NAMALWA (cell line): ENCODE measurements at places on chromosomes 4 and X.

- DNase-seq = no peak
These were observed 26.4 kb downstream of the MORC4 start for GRCh38 chrX:106973433-106974149.

GRCh38 chr4:53552711-53553110, 38.6 kb downstream of the LNX1 start:
- no peak for DNase-seq

DNA sequence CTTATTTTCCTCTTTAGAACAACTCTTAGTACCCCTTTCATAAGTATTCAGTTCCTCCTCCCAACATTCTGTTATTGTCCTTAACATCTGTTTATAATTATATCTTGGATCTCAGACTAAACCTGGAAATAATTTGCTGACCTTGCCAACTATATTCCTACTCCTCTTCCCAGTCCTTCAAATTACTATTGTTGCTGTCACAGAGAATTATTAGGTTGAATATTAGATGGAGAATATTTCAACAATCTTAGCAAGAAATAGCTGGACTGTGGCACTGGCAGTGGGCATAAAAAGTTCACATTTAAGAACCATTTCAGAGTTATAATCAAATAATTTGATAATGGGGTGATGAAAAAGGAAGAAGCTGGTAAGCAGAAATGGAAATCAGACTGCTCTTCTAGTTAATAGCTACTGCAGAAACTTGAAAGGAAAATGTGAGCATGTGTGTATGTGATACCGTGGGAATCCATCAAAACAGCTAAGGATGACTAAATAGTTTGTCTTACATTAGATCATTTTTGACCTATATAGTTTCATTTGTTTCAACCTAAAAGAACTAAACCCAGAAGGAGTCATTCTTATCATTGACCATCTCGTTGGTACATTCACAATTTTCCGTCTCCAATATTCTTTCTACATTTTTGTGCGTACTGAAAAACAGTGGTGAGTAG, 43.3 kb upstream of the PRDM8 start:
- no peak for DNase-seq

DNA sequence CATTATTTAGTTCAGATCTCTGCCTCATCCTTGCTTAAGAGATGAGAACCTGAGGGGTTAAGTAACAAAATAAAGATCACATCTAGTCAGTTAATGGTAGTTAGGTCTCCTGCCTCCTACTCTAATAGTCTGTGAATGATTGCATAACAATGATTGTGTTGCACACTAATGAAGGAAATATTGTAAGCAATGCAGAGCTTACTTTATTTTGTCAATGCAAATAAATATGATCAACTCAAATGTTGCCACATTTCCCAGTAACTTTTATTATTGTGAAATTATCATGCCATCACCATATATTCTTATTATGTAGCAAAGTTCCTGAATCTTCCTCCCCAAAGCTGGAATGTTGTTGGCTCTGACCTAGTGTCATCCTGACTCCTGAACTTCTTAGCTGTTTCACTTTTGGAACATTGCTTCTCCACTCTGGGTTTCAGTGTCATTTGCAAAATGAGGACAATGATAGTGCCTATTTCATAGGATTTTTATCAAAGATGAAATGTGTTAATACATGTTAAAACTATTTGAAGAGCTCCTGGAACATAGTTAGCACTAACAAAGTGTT, 17.0 kb upstream of the GABRA4 start:
- DNase-seq = no peak

GRCh38 chrX:89033723-89034122, 286.7 kb downstream of the CPXCR1 start:
- no peak for DNase-seq

GRCh38 chrX:122134291-122134690, 1049.8 kb upstream of the GRIA3 start:
- no peak for DNase-seq

- DNase-seq = no peak
These were observed 26.2 kb upstream of the MXD4 start for GRCh38 chr4:2288051-2288541.

- peak; percentile 40 for DNase-seq
These were observed 1.0 kb downstream of the GAB3 start for GRCh38 chrX:154749856-154750255.
